Cardiac muscle cell (in vitro differentiated cells and primary cell): ENCODE measurements at places on chromosomes 13 and 19.

GRCh38 chr13:60152114-60152513 is 11.6 kb downstream of the DIAPH3 start:
- no peak for DNase-seq

DNA sequence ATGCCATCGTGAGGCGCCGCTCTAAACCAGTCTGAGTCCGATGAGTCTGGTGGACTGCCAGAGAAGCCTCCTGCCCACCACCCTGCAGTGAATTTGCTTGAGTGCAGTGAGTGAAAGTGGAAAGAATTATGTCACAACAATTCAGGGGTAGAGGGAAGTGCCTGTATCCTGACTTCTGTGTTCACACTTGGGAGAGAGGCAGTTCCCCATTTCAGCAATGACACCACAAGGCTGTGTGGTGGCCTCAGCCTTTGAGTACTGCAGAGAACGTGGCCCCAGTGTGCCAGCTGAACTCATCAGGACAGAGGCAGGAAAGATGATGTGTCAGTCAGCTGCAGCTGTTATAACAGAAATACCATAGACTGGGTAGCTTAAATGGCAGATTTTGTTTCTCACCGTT is 155.6 kb downstream of the COG6 start:
- no peak for DNase-seq

- no peak for DNase-seq
Observed at GRCh38 chr13:35814605-35815011, 316.6 kb downstream of the DCLK1 start.

- DNase-seq = no peak
Observed at GRCh38 chr13:61695147-61695546, 279.5 kb upstream of the PCDH20 start.

GRCh38 chr19:7699003-7699402 is 2.9 kb downstream of the FCER2 start:
- no peak for DNase-seq

DNA sequence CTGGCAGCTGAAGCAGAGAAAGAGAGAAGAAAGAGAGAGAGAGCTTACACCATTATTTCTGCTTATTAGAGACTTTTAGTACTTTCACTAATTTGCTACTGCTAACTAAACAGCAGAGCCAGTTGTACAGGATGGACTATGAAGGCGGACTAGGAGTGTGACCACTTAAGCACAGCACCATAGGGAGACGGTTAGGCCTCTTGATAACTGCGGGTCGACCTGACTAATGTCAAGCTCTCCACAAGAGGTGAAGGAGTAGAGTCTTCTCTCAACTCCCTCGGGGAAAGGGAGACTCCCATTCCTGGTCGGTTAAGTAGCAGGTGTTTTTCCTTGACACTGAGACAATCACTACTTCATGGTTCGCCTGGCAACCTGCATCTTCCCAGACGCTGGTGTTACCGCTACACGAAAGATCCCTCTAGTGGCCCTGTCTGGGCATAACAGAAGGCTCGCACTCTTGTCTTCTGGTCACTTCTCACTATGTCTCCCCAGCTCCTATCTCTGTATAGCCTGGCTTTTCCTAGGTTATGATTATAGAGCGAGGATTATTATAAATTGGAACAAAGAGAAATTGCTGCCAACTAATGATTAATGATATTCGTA is 5.3 kb upstream of the PSG7 start:
- no peak for DNase-seq
